ENCODE measurements at places on chromosomes 13 and 19.

DNA sequence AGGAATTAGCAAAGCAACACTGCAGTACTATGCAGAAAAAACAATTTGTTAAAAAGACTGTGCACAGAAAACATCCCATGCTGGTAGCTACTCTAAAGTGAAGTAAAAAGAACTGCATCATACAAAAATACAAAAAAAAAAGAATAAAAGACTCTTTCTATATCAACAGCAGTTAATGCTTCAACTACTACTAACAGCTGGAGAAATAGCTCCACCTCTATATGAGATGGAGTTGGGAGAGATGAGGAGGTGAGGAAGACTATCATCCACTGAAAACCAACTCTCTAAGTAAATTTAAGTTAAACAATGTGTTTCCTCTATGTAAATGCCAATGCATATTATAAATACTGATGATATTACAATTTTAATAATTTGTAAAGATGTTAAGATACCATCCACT lies 1.8 kb downstream of the ZC3H13 start:
- no peak for DNase-seq

DNA sequence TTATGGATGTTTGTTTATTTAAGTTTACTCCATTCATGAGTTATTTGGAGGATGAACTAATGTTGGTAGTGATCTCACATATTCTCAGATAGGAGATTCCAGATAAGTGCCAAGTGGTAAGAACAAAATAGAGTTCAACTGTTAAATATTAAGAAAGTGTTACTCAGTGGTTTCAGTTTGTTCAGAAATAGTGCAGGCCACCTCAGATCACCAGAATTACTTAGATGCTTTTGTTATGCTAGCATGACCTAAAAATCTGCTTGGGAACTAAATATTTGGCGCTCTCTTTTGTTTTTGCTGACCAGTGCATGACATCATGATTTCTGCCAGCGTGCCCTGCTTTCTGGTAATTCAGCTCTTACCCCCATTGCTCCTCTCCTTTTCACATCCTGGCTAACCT lies 15.6 kb downstream of the CLDN10 start:
- no peak for DNase-seq

- DNase-seq: no peak
Measured at GRCh38 chr19:13208672-13209483, 58.7 kb downstream of the IER2 start.

- DNase-seq: no peak
Measured at GRCh38 chr19:2690856-2691255, 11.6 kb downstream of the GNG7 start.

DNA sequence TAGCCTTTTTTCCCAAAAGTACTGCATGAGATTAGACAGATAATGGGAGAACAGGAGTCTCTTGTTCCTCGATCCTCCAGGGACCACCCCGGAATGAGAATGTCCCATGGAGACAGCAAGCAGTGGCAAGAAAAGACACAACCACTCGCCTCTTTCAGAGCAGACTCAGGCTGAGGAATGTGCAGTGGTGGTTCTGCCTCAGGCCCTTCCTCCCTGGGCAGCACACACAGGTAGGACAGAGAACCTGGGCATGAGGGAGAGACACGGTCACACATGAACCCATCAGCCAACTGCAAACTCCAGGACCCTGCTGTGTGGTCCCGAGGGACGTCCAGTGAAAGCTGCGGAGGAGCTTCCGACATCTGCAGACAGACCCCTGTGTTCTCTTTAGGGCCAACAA lies 31.0 kb downstream of the CRYL1 start:
- no peak for DNase-seq

GRCh38 chr13:73235385-73235784 lies 176.6 kb downstream of the KLF5 start:
- DNase-seq: no peak

GRCh38 chr13:46571909-46572595 lies 19.1 kb downstream of the LRCH1 start:
- no peak for DNase-seq

DNA sequence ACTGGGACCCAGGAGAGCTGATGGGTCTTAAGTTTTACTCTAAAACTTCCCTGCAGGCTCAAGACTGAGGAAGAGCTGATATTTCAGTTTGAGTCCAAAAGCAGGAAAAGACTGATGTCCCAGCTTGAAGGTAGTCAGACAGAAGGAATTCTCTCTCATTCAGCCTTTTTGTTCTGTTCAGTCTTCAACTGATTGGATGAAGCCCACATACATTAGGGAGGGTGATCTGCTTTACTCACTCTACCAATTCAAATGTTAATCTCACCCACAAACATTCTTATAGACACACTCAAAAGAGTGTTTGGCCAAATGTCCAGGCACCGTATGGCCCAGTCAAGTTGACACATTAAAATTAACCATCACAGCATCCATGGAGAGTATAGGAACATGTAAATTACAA lies 173.5 kb downstream of the KCNRG start:
- no peak for DNase-seq

DNA sequence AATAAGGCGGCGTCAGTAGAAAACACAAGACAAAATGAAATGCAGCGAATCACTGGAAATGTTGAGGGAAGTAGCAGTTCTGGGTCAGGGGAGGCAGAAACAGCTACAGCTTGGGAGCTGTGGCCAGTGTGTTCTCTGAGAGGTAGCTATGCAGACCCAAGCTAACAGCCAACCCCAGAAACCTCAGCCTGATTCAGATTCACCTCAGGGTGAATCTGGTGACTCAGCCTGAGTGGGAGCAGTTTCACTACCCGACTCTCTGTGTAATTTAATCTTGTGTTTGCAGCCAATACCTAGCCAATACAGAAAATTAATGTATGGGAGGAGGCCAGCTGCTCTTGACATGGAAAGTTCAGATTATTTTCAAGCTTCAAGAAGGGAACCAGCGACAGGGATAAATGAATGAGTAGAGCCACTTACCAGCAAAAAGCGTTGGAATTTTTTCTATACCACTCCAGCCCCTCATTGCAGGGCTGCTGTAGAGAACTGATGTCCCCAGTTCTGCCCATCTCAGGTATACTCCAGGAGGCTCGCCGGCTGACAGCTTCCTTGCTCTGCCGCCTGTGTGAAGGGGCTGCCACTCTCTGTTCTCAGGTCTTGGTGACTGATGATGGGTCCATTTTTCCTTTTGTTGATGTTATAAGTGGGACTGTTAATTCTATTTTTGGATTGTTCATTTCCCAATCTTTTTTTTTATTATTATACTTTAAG lies 8.9 kb downstream of the IGFL3 start:
- DNase-seq: no peak

- DNase-seq: peak; percentile 49
Measured at GRCh38 chr19:35048911-35049411, 7.4 kb downstream of the HPN start.

DNA sequence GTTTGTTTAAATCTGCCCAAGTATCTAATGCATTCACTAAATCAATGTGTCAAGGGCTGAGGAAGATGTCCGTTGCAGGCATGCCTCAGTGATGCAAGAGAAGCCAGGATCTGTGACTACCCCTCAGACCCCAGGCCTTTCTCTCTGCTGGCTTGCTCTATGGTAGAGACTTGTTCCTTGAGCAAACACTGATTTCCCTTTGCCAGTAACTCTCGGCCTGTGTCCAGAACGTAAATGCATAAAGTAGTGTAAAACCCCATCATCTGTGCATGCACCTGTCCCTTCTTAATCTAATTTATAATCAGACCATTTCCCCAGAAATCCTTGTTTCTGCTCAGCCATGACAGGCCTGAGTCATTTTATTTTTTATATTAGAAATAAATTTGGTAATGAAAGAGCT lies 28.7 kb upstream of the FRY start:
- DNase-seq: no peak

- no peak for DNase-seq
Measured at GRCh38 chr13:36248700-36249099, 34.3 kb upstream of the SOHLH2 start.

GRCh38 chr19:49564616-49565045 lies 15.7 kb downstream of the NOSIP start:
- no peak for DNase-seq

GRCh38 chr13:48220592-48220980 lies 12.4 kb upstream of the ITM2B start:
- DNase-seq: no peak

DNA sequence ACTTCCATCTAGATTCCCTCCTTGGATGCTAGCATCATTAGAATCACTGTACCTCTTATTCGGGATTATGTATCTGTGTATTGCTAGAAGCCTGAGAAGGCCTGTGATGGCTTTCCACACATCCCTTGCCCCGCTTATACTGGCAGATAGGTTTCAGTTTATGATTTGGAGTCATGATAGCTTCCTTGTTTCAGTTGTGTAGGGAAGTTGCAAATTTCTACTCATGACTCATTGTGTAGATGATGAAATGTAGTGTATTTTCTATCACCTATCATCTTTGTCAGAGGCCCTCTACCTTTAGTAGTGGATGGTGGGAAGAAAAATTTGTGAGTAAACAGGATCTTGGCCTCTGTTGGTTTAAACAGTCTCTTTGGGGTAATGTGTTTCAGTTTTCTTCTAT lies 165.2 kb downstream of the GGACT start:
- no peak for DNase-seq

- no peak for DNase-seq
Measured at GRCh38 chr19:10593820-10594637, 6.9 kb upstream of the AP1M2 start.

DNA sequence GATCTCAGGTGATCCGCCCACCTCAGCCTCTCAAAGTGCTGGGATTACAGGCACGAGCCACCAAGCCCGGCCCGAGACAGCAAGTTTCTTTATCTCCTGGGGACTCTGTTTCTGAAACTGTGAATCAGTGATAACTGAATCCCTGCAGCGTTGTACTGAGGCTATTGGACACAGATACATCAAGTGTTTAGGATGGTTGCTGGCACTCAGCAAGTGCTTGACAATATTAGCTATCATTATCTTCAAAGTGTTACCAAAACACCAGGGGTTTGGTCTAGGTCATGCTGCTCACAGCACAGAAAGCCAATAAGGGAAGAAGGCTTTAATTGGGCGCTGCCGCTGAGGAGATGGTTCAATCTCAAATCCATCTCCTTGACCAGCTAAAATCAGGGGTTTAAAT lies 20.5 kb upstream of the PNMA8C start:
- DNase-seq: no peak

DNA sequence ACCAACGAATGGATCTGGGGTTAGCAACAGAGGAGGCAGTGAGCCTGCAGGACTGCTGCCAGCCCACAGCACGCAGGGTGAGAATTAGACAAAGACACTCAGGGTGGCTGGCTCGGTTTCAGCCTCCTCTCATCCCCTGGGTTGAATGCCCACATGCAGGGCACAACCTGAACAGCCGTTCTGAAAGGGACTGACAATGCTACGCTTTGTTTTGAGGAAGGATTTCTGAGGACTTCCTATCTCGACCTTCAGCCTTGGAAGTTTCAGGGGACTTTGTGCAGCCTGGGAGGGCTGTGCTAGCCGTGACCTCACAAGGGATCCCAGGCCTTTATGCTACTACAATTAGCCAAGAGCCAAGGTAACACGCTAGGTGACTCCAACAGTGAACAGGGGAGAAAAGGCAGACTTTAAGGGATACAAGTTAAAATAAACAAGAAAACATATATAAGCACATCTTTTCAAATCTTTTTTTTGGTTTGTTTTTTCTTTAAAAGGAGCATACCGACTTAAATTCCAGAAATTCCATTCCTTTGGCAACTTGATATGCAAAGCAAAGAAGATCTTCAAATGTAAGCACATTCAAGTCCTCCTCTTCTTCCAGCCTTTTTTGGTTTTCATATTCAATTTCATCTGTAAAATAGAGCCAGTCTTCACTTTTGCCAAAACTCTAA lies 34.5 kb upstream of the URAD start:
- DNase-seq: no peak

GRCh38 chr19:7978179-7978825 lies 27.1 kb downstream of the ELAVL1 start:
- no peak for DNase-seq

DNA sequence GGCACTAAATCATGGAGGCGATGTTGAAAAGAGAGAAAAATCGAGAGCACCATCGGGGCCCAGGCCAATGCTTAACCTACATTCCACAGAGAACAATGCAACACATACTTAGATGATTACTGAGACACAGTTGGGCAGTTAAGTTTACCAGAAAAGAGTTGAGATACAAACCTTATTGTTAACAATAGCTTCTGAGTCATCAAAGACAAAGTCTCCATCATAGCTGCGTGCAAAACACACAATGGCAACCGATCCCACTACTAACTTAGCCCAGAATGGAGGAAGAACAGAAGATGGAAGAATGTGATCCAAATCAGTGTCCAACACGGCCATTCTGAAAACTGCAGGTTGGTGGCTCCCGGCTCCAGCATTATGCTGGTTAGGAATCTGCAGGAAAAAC lies 6.2 kb downstream of the TMTC4 start:
- DNase-seq: no peak

DNA sequence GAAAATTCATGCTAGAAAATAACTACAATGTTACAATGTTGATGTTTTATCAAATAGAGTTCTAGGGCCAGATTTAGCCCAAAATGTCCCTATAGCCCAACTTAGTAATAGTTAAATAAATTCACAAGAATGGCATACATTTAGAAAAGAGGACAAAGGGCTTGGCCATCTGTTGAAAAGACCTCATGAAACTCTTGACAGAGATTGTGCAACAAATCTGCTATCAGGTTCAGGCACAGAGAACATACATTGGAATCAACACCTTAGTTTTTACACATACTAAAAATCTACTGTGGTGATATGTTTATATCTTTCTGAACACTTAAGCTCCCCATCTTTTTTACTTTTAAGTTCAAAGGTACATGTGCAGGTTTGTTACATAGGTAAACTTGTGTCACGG lies 298.3 kb upstream of the DACH1 start:
- DNase-seq: no peak

GRCh38 chr13:107097916-107098315 lies 530.0 kb upstream of the ARGLU1 start:
- no peak for DNase-seq

GRCh38 chr13:98619556-98619955 lies 42.6 kb upstream of the STK24 start:
- DNase-seq: no peak

DNA sequence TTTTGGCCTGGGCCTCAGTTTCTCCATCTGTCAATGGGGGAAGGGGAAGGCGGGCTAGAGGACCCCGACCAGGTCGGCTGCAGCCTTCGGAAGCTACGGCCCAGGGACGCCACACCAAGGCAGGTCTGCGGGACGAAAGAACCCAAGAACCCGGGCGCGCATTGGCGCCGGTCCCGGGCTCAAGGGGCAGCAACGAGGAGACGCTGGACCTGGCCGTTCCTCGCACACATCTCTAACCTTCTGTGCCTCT lies 739 bp upstream of the ILF3 start:
- DNase-seq: no peak

DNA sequence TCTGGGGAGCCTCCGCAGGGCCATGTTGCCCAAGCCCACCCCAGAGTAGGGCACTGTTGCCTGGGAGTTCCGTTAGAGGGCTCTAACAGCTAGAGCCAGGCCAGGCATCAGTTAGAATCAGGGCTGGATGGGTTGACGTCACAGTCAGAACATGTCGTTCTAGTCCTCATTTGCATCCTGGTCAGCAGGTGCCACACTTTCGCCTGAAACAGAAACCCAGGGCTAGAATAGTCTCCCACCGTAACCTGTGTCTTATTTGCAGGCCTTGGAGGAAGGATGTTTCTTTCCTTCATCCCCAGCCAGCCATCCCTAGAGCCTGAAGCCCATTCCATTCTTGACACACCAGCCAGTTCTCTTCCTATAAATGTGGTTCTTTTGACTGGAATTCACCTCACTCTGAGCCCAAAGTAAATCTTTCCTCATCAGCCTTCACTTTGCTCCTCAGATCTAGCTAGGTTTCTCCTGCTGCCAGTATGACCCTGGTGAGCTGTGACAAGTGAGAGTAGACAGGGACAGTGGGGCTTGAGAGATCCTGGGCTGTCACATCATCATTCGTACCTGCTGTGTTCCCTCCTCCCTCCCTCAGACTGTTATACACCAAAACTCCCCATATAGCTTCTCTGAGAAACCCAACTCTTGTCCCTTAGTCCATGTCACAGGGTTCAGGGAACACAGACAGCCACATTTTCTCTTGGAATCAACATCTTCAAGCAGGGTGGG lies 12.2 kb upstream of the CCDC97 start:
- DNase-seq: no peak

Measured in NCI-H1105 (cell line).